Panc1 (cell line): ENCODE measurements at places on chromosomes 5 and 9.

DNA sequence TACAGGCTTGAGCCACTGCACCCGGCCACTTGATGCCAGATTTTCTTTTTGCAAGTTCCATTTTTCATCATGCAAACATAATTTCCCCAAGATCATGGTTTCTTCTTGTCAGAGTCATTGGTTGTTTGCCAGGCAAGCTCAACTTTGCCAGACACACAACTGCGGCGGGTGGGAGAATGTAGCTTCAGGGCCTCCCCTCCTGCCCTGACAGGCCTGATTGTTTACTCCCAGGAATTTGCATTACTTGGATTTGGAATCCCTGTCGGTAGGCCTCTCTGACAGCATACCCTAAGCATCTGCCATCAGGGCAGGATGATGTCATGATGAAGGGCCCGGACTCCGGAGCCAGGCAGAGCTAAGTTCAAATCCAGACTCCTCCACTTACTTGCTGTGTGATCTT lies 15.1 kb downstream of the RPS14 start:
- no peak for DNase-seq

DNA sequence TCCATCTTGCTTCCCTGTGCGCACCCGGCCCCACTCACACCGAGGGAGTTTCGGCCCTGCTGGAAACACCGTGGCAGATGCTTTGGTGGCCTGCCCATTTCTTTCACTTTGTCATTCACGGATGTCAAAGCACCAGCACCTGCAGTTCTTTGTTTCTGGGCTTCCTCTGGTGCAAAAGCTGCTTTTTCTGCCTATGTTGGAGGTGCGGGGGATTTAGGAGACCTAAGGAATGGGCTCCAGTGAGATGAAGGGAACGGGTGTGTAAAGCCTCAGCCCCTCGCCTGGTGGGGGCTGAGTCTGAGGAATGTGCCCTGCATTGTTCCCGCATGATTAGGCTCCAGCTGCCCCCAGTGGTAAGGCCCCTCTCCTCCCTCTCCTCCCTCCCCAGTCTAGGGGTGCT lies 62.3 kb downstream of the THBS4 start:
- no peak for DNase-seq

DNA sequence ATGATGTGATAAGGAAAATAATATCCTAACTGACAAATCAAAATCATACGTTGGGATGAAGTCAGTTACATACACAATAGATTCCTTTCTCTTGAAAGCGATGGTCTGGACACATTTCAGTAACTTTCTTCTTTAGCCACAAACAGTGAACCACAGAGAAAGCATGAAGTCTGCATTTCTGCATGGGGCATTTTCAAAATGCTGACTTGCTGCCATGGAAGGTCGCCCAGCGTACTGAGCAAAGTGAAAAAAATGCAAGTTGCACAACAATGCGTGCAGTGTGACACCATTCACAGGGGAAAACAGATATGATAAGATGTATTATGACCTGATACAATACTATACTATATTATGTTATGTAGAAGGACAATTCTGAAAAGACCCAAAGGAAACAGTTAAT lies 146.3 kb downstream of the SNX18 start:
- DNase-seq: no peak

DNA sequence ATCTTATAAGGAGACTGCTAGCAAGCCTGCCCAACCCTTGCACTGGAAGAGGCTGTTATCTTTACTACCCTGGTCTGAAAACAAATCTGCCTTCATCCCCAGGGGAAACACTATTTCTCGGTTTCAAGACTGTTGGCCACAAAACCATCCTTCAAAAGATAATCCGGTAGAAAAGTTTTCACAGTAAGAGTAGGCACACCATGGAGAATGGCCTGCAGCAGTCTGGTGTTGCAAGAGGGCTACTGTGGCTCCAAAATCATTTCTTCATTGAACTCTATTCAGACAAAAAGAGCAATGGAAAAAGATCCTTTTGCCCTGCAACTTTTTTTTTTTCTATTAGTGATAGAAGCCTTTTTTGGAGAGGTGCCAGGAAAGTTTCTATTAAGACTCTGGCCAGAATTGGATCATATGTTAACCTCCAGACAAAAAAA lies 163.9 kb downstream of the ARHGEF28 start:
- no peak for DNase-seq

- DNase-seq: no peak
These were observed 59.8 kb downstream of the MRPS30 start for GRCh38 chr5:44868541-44868940.

- no peak for DNase-seq
These were observed 6.4 kb downstream of the ABLIM3 start for GRCh38 chr5:149147676-149148075.

- DNase-seq: no peak
These were observed 36.0 kb downstream of the DOCK8 start for GRCh38 chr9:250625-251024.

- DNase-seq: no peak
These were observed 625.5 kb downstream of the CHSY3 start for GRCh38 chr5:130529511-130530485.

DNA sequence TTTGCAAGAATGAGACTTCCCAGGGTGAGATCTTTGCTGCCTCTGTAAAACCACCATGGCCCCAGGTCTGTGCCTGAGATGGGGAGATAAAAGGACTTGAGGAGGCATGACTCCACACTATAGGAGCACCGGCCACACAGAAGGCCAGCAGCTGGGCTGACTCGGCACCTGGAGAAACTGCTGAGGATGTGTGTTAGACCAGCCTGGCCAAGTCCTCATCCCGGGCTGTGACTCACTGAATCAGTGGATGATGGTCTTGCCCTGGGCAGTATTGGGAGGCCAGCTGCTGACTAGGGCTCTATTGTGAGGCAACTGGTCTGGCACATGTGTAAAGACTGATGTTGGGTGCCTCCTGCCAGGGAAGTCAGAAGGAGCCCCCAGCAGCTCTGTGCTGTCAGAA lies 286.2 kb downstream of the ACTL7B start:
- DNase-seq: no peak

DNA sequence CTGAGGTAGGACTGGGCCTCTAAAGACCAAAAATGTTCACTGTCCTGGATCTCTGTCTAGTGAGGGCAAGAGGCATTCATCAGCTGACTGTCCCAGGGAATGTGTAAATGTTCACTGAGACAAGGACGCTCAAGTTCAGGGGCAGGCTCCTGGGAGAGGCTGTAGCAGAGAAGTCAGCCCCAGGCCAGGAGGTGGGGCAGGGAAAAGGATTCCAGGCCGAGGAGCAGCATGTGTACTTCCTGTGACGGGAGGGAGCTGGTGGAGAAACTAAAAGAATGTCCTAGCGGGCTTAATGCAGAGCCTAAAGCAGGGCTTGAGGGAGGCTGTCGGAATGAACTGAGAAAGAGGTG lies 205.8 kb downstream of the GABBR2 start:
- no peak for DNase-seq

GRCh38 chr9:114291064-114291474 lies 31.8 kb upstream of the ORM1 start:
- DNase-seq: no peak

- DNase-seq: no peak
These were observed 457.1 kb downstream of the DTWD2 start for GRCh38 chr5:118531276-118531675.

DNA sequence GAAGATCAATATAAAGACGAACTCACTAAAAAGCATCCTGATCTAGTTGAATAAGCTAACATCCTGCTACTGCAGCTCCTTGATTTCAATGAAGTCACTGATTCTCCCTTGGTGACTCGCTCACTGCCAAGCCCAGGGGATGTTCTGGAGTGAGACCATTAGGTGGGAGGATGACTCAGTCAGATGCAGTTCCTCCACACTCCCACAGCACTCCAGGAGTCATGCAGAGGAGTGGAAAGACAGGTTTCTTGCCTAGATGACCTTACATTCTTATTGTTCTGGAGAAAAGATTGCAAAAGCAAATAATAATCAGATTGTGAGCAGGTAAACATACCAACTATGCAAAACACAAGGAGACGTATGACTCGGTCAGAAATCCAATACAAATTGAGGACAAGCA lies 15.3 kb downstream of the GCNT4 start:
- DNase-seq: no peak
